NCI-H82 (cell line): ENCODE measurements at places on chromosomes 2 and 18.

DNA sequence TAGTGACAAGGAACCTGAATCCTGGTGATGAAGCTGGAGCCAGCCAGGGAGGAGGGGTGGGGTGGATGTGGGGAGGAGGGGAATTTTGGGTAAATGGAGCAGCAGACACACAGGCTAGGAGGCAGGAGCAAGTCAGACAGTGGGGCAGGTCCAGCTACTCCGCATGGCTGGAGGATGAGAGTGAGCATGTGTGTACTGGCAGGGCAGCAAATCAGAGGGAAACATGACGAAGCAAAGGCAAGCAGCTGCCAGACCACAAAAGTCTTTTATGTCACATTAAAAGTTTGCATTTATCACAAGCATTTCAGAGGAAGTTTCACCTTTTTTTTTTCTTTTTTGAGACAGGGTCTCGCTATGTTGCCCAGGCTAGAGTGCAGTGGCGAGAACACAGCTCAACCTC lies 11.9 kb upstream of the KIDINS220 start:
- DNase-seq: no peak

DNA sequence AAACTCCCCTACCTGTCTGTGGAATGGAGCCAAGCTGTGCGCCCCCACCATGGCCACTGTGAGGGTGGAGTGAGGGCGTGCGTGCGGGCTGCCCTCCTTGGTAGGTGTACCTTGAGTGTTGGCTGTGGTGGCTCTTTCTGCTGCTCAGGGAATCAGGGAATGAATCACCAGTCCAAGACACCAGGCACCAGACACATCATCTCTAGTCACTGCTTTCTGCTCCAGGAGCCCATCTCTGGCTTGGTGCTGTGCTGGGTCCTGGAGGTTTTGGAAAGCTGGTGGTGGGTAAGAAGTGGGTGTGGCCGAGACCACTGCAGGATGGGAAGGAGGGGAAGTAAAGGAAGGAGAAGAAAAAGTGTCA lies 209.9 kb downstream of the SEPTIN10 start:
- no peak for DNase-seq

- DNase-seq: no peak
These were observed 28.3 kb downstream of the ANXA4 start for GRCh38 chr2:69770193-69770702.

- DNase-seq: peak; percentile 83
These were observed 43.4 kb upstream of the OTOF start for GRCh38 chr2:26521054-26521912.

DNA sequence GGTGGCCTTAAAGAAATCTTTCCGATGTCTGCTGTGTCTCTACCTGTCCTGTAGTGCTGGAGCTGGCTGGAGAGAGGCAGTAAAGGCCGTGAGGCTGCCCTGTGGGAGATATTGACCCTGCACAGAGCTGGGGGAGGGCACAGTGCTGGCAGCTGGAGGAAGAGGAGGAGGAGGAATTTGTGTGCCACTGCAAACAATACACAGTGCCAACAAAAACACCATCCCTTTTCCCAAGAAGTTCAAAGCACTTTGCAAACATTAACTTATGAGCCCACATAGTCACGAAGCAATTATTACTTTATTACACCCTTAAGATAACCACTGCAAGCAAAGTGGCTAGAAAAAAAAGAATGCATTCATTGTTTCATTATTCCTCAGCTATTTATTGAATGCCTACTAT lies 45.0 kb upstream of the CYTIP start:
- no peak for DNase-seq

DNA sequence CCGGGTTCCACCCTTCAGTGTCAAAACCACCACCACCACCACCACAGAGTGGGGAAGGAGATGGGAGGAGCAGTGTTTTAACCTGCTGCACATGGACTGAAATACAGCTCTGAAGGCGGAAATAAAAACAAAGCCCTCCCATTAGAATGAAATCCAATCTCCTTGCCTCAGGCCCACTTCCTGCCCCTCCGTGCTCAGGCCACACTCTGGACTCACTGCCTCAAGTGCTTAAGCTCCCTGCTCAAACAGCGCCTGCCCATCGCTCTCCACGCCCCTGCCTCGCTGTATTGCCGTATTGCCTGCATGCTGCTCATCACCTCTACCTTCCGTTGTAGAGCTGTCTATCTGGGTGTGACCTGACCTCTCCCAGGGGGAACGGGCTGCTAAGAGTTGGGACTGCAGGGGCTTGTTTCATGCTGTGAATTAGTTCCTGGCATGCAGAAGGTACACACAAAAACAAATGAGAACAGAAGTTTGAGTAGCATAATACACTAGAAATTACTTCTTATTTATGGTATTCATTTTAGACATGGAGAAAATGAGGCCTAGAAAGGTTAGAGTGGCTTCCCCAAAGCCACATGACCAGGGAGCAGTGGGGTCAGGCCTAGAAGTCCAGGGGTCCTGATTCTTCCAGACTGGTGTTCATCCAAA lies 31.6 kb upstream of the NEB start:
- no peak for DNase-seq

DNA sequence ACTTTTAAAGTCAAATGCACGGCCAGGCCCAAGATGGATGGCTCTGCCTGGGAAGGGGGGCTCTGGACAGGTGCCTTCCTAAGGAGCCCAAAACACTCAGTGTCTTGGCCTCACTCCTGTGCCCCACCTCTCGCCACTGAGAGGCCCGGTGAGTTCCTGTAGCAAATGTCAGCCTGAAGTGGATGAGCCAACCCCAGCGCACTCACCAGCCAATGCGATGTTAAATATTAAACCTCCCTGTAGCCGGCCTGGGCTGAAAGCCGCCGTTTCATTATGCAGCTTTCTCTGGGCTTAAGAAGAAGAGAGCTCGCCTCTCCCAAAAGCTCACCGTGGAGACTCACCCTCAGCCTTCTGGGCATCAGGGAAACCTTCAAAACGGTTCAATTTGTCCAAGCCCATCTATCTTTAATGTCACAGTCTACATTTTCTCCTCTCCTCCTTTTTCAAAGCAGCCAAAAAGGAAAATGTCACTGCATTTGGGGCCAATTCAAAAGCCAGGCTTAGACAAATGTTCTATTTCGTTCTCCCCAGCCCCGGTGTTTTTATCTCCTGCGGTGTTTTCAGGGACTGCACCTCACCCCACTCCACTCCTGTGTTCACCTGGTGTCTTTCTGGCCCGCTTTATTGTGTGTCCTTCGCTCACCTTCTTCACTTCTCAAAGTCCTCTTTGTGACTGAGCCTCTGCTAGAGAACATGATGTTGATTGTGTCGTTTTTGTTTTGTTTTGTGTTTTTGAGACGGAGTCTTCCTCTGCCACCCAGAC lies 124.0 kb downstream of the NRP2 start:
- no peak for DNase-seq

GRCh38 chr2:53629501-53629900 lies 138.1 kb upstream of the CHAC2 start:
- no peak for DNase-seq

DNA sequence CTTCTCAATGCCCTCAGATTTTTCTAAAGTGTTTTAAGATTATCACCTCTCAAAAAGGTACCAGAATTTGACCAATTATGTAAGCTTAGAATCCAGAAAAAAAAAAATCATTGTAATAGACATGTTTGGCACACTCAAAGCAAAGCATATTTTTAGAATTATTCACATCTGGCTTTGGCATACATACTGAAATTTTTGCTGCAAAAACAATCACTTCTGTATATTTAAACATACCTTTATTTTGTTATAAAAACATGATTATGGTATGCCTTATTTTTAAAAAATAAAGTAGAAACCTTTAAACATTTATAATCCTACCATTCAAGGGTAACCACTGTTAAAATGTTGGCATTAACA lies 143.3 kb downstream of the ESCO1 start:
- DNase-seq: no peak

GRCh38 chr18:55477499-55477859 lies 110.5 kb downstream of the TCF4 start:
- DNase-seq: no peak

DNA sequence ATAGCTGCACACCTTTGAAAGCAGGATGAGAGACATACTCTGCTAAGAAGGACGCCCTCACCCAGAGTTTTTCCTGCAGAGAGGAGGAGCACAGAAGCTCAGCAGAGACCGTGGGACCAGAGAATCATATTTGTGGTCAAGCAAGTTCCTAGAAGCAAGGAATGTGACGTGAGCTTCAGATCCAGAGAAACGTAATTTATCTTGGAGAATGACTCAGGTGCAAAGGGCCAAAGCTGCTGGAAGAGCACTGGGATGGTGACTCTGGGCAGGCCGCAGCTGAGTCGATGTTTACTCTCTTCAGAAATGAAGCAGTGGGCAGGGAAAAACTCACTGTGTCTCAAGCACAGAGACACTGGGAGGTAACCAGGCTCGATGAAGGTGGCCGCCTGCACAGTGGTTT lies 50.1 kb upstream of the IGFBP2 start:
- no peak for DNase-seq

GRCh38 chr2:197238043-197238365 lies 72.6 kb downstream of the ANKRD44 start:
- no peak for DNase-seq

- DNase-seq: no peak
These were observed 272.8 kb downstream of the RND3 start for GRCh38 chr2:150214626-150215025.

GRCh38 chr18:8045884-8046281 lies 478.8 kb downstream of the PTPRM start:
- DNase-seq: no peak

DNA sequence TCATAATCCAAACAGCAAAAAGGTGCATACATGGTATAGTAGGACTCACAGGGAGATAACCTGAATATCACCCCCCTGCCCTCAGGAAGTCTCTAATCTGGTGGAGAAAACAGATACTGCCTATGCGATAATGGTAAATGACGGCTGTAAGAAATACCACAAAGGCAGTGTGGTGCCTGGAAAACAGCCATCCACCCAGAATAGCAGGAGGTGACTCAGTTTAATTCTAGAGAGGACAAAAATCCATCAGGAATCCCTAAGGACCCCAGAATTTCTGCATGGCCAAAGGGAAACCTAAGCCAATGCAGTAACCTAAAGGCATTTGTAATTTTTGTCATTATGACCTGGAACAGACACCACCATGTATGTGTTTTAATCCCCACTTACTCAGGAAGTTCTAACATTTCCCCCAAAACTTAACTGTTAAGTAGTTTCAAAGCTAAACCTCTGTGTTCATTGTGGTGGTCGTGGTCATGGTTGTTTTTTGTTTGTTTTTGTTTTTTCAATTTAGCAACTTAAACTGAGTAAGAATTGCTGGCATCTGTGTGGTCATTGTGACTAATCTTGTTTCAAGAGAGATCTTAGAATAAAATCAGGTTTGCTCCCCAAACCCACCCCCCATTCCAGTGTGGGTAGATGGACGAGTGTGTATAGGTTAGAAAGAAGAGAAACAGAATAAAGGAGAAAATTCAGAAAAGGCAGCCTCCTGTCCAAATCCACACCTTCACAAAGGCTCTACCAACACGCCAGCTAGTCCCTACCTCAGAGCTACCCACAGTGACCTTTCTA lies 121.5 kb upstream of the CDCA7 start:
- DNase-seq: no peak

- peak; percentile 30 for DNase-seq
These were observed 38.7 kb downstream of the NGEF start for GRCh38 chr2:232974396-232974795.

DNA sequence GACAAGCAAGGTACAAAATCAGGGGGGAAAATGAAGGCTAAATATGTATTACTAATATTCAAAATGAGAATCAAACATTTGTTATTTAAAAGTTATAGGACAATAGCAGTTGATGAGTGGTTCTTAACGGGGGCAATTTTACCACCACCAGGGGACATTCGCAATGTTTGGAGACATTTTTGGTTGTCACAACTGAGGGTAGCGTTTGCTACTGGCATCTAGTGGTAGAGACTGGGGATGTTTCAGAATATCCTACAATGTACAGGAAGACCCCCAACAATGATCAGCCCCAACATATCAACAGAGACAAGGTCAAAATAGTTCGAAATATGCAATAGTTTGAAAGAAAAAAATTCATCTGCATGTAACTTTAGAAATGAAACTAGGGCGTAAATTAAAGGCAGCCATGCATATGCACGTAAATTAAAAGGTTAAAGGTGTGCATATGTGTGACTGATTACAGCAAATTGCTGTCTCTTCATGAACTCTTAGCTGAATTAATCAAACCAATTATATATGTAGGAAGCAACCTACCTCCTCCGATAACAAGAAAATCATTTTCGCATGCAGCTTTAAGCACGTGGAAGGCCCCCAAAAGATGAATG lies 61.2 kb upstream of the CUL3 start:
- DNase-seq: peak; percentile 65

DNA sequence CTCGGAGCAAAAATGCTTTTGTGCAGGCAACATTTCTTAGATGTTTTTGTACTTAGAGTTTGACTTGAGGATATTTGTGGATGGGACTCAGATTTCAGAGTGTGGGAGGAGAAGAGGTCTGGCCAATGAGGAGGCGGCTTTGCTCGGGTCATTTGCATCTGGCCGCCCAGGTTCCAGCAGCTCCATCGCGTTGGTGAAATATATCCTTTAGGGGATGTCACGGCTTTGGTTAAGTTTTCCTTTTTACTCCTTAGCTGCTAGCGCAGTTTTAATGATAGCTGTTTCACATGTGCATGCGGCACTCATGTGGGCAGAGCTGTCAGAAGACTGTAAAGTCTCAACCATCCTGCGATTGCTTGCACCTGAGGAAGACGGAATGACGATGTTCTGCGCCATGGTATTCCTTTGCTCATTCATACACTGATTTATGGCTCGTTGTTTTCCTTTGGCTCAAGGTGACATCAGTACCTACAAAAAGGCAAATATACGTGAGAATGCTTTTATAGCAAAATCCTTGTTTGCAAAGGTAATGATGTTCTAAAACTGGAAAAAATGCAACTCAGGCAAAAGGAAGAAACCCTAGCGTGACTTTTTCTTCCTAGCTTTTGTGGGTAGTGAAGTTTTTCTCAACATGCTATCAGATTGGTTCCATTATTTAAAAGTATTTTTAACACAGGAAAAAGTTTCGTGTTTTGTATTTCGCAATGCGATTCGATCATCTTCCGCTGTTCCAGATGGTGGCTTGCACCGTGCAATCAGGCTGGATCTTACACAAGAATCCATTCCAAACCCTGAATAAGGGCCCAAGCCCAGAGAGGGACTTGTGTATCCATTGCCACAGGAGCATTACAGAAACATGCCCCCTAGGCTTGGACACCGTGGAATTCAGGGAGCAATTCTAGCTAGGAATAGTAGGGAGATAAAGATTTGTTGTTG lies 70.5 kb upstream of the ZNF516 start:
- DNase-seq: peak; percentile 42

GRCh38 chr18:13548966-13549879 lies 177.1 kb downstream of the FAM210A start:
- no peak for DNase-seq
